ENCODE measurements at places on chromosomes 6 and 20. TPM values are rescaled to one million over a fixed set of nuclear protein-coding genes. Genes with fewer than 3 reads are reported as not detected.

The SMOC2 gene
- total RNA-seq, result not detected

The CD24 gene
- total RNA-seq, result 0.49 TPM

The TMEM151B gene
- not detected for total RNA-seq

The CLIC5 gene
- total RNA-seq, result 0.06 TPM

The TNXB gene
- 0.49 TPM for total RNA-seq

The MTO1 gene
- 21.9 TPM for total RNA-seq

The WASF1 gene
- 4.5 TPM for total RNA-seq

The PTCHD4 gene
- 4.2 TPM for total RNA-seq

The GSTA1 gene
- not detected for total RNA-seq

The RAB44 gene
- total RNA-seq, result under 0.01 TPM

The LRRC73 gene
- total RNA-seq, result 0.06 TPM

The LST1 gene
- total RNA-seq, result 0.32 TPM

The TRIM10 gene
- total RNA-seq, result not detected

The SHLD1 gene
- 2.4 TPM for total RNA-seq

The MUC21 gene
- not detected for total RNA-seq

The OLIG3 gene
- not detected for total RNA-seq

The IL20RA gene
- total RNA-seq, result 1.0 TPM

The SLC52A3 gene
- not detected for total RNA-seq

The SRMS gene
- total RNA-seq, result not detected

The RIMS1 gene
- total RNA-seq, result 37.8 TPM

The LZTS3 gene
- total RNA-seq, result 3.4 TPM

The OPN5 gene
- total RNA-seq, result not detected

The USP49 gene
- total RNA-seq, result 5.0 TPM

The LY6G5C gene
- total RNA-seq, result 1.8 TPM

The SLC13A3 gene
- 0.13 TPM for total RNA-seq

The GNAS-AS1 gene
- not detected for total RNA-seq

The ARFGEF2 gene
- 66.5 TPM for total RNA-seq

The TRAPPC3L gene
- total RNA-seq, result under 0.01 TPM

The BNIP5 gene
- not detected for total RNA-seq

The ABCC10 gene
- 12.8 TPM for total RNA-seq

The KIF25 gene
- total RNA-seq, result 0.49 TPM

The MACROD2 gene
- total RNA-seq, result 1.3 TPM

The NTSR1 gene
- total RNA-seq, result under 0.01 TPM

The NHLRC1 gene
- total RNA-seq, result 1.2 TPM

The MMP24 gene
- 0.38 TPM for total RNA-seq

The SLC44A4 gene
- 0.06 TPM for total RNA-seq

The LY6G6F gene
- total RNA-seq, result not detected

The ISM1 gene
- 0.06 TPM for total RNA-seq

The PRL gene
- total RNA-seq, result not detected

The ERVFRD-1 gene
- 0.16 TPM for total RNA-seq

The TNNC2 gene
- total RNA-seq, result not detected

The PTCRA gene
- total RNA-seq, result not detected

The EEF1A2 gene
- 27.1 TPM for total RNA-seq

The BTN1A1 gene
- not detected for total RNA-seq

The LPIN3 gene
- 0.94 TPM for total RNA-seq
